ENCODE measurements at places on chromosomes 4 and X.

GRCh38 chr4:188903986-188904385 is 764.7 kb downstream of the TRIML1 start:
- DNase-seq: no peak

DNA sequence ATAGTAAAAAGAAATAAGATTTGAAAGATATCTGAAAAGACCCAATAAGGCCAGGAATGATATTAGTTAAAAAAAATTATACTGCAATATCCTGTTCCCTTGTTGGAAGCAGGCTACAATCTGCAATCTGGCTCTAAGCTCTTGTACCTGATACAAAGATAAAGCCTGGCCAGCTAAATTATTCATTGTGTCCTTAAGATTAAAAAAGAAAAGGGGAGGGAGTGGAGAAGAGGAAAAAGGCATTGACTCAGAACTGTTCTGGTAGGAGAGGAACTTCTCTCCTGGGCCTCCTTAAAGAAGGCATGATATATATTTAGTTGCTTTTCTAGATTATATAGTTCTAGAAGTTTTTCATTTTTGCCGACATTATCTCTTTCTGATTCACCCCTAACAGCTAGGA is 46.7 kb downstream of the IRF2 start:
- DNase-seq: no peak

DNA sequence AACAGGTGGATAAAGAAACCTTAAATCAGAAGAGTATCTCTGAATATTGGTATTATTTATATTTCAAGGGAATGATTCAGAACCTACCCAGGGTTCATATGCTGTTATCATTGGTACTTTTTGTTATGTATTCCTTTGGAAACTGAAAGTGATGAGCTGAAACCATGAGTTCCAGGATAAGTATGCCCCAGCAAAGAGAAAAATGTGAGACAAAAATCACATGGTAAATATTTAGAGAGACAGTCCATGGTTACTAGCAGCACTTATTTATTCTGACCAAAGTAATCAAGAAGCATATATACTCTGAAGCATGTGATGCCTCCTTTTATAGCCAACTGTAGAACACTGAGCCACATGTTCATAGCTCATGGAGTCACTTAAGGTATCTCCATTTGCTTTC is 277.7 kb downstream of the ARAP2 start:
- DNase-seq: no peak

GRCh38 chr4:47852136-47852535 is 14.3 kb upstream of the CORIN start:
- DNase-seq: no peak

DNA sequence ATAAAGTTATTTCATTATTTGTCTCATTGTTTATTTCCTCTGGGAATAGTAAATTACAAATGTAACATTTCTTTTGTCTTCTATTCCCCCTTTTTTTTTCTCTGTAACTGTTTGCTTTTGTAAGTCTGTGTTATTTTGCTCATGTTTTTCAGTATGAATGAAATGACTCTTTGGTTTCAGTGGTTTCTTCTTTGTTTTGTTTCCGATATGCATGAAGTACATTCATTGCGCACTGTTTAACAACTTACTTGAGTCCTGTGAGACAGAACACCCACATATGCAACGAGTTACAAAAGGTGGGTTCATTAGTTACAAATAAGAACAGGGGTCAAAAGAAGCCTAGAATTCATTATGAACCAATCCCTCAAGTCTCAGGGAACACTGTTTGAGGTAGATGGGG is 175.0 kb upstream of the UGT8 start:
- DNase-seq: no peak

GRCh38 chr4:151304755-151305154 is 20.6 kb downstream of the SH3D19 start:
- DNase-seq: no peak

DNA sequence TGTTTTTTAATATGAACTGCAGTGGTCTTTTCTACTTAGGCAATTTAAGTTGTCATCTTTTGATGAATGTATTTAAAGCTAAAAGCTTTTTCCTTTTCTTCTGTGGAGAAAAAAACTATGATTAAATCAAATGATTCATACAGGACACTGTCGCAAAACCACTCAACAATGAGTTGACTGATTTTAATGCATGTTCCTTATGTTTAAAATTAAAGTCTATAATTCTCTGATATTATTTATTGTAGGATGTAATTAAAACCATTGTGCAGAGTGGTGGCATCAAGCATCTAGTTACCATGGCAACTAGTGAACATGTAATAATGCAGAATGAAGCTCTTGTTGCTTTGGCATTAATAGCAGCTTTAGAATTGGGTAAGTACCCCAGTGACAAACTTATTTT is 172.5 kb downstream of the RAP1GDS1 start:
- DNase-seq: no peak

GRCh38 chr4:78928835-78929234 is 10.4 kb downstream of the PAQR3 start:
- no peak for DNase-seq

DNA sequence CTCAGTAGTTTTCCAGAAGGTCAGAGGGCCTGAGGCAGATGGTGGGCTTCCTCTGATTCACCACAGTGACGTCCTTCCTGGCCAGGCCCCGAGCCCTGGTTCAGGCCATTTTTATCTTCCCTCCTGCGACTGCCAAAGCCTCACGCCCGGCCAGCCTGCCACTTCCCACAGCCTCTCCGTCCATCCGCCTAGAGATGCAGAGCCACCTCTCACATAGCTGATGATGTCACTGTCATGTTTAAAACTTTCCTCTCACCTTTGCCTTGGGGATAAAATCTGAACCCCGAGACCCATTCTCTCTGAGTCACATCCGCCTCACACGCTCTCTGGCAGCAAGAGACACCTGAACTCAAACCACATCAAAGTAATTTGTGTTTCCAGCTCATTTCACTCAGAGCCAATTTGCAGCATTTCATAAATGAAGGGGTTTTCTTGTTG is 175.3 kb downstream of the QDPR start:
- DNase-seq: peak; percentile 20

DNA sequence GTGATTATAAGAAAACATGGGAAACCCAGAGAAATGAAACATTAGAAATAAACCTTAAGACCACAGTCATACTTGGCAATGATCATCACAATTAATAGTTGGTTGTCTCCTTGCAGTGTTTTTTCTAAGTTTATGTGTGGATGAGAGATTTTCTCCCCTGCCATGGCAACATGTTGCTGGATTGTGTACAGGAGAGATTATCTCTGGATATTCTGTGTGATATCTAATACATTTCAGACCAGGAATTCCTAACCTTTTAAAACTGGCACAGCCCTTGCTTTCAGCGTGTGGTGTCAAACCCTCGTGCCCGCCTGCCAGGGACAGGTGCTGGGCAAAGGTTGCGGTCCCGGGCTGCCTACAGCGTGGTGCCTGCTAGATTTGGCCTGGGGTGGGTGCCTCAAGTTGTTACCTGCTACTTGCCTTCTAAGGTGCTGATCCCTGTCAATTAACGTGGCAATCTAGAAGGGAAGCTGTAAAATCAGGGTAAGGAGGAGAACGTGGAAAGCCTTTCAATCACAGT is 100.5 kb downstream of the TMEM131L start:
- DNase-seq: no peak

DNA sequence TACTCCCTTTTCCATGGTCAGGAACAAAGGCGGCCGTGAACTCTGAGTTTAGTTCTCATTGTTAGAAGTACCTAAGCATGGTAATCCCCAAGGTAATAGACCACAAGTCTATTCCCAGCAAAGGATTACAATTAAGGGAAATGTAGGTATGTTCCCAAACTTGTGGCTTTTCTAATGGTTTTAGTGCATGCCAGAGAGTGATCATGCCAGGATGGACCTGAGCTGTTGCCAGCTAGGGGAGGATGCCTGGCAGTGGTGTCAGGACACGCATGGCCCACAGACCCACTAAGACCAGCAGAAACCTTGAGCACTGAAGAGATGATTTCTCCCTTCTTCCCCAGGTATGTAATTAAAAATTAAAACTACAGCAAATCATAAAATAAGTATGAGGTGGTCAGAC is 60.8 kb downstream of the COQ2 start:
- DNase-seq: no peak

- peak; percentile 15 for DNase-seq
Observed at GRCh38 chr4:54976682-54977081, 148.7 kb downstream of the KDR start.

DNA sequence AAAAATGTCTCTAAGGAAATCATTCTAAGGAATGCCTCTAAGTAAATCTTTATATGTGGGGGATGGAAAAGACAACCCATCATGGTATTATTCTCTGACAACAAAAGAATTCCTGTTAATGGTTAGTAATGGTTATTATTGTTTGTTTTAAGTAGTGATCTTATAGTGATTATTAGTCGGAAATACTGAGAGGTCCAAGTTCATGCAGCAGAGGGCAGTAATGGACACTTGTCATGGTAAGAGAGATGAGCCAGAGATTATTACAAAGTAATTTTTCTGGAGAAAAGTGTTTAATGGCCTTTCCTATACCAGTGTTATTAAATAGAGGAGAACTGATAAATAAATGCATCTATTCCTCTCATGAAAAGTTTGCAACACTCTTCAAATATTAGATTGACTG is 8.1 kb upstream of the DKK2 start:
- DNase-seq: peak; percentile 7

GRCh38 chr4:78667764-78668163 is 108.4 kb upstream of the BMP2K start:
- no peak for DNase-seq

- no peak for DNase-seq
Observed at GRCh38 chr4:84146300-84146959, 352.7 kb downstream of the NKX6-1 start.

DNA sequence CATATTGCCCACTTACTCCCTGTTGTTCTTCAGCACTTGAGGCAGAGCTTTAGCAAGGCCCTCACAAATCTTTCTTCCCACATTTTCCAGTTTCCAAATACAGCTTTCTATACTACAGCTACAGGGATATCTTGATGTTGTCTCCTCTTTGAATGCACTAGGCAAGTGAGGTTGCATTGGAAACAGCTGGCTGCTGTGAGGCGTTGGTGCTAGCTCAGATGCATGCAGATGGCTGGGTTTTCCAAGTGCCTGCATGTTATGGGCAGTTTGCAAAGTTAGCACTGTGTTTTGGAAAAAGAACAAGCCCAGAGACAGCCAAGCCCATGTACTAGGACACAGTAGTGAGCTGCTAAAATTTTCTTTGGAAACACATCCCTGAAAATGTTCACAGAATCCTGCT is 315.1 kb upstream of the RASGEF1B start:
- DNase-seq: no peak

GRCh38 chr4:128668566-128668965 is 140.9 kb upstream of the JADE1 start:
- DNase-seq: no peak

GRCh38 chr4:105074097-105074496 is 72.6 kb upstream of the TET2 start:
- no peak for DNase-seq

GRCh38 chr4:3682236-3683076 is 83.7 kb upstream of the ADRA2C start:
- no peak for DNase-seq

DNA sequence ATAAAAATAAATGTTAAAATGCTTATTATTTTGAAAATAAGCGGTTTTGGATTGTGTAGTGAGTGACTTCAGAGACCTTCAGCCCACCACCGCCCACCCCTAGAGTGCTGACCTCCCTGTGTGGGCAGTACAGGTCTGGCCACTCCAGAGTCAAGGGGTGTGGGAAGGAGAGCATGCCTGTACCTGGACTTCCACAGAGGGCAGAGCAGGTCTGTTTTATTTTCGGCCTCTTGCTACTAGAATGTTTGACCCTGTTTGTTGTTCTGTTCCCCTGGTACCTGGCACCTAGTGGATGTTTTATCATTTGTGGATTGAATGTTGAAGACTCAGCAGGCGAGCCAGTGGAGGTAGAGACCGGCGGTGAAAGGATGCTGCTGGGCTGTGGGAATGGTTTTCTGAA is 14.3 kb downstream of the PIGG start:
- DNase-seq: no peak

GRCh38 chr4:89054627-89055026 is 2.4 kb downstream of the FAM13A start:
- DNase-seq: no peak

GRCh38 chr4:120317713-120318112 is 251.1 kb upstream of the MAD2L1 start:
- DNase-seq: no peak

GRCh38 chr4:101039367-101039766 is 308.0 kb downstream of the PPP3CA start:
- no peak for DNase-seq

- DNase-seq: no peak
Observed at GRCh38 chrX:101999644-102000539, 68.1 kb upstream of the ZMAT1 start.

DNA sequence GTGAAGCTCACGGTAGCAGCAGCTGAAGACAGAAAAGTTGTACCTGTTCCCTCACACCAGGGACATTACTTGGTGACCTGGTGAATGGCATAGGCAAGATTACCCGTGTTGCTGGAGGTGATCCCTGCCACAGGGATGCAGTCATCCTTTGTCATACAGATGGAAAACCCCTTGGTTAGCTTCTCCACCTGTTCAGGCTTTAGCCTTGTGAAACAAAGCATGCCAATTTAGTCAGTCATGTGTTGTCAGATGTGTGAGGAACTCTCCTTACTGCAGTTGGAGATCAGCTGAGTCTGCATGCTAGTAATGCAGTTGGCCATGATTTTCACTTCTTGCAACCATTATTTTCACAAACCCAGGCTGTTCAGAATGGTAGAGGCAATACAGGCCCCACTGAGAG is 41.0 kb downstream of the AMELX start:
- no peak for DNase-seq

DNA sequence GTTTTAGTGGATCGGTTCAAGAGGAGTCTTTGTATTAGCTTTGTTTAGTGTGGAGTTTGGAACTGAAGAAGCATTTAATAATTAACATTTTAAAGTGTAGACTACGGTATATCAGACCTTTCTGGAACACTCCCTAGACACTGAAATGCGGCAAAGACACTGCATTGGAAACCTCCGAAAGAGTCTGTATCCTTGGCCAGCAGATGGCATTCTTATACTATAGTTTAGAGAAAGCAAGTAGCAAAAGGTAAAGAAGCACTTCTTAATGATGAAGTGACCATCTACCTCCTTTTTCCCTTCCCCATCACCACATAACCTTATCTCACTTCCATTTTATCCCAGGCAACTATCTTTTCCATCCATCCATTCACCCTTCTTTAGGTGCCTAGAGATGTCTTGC is 7.6 kb downstream of the FABP2 start:
- DNase-seq: peak; percentile 28

- DNase-seq: no peak
Observed at GRCh38 chr4:169135776-169136175, 125.7 kb upstream of the CBR4 start.

- DNase-seq: no peak
Observed at GRCh38 chr4:185902654-185903053, 90.7 kb upstream of the SORBS2 start.

DNA sequence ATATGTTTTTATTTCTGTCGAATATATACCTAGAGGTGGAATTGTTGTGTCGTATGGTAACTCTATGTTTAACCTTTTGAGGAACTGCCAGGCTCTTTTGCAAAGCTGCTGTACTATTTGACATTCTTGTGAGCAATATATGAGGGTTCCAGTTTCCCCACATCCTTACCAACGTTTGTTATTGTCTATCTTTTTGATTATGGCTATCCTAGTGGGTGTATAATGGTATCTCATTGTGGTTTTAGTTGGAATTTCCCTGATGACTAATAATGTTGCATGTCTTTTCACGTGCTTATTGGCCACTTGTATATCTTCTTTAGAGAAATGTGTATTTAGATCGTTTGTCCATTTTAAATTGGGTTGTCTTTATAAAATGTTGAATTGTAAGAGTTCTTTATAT is 24.5 kb downstream of the REPS2 start:
- DNase-seq: no peak

GRCh38 chr4:82005158-82005557 is 368.6 kb downstream of the HNRNPD start:
- no peak for DNase-seq

Measured in endothelial cell (in vitro differentiated cells).